ENCODE measurements at places on chromosomes 16 and 17. TPM values are rescaled to one million over a fixed set of nuclear protein-coding genes. Genes with fewer than 3 reads are reported as not detected.

DNA sequence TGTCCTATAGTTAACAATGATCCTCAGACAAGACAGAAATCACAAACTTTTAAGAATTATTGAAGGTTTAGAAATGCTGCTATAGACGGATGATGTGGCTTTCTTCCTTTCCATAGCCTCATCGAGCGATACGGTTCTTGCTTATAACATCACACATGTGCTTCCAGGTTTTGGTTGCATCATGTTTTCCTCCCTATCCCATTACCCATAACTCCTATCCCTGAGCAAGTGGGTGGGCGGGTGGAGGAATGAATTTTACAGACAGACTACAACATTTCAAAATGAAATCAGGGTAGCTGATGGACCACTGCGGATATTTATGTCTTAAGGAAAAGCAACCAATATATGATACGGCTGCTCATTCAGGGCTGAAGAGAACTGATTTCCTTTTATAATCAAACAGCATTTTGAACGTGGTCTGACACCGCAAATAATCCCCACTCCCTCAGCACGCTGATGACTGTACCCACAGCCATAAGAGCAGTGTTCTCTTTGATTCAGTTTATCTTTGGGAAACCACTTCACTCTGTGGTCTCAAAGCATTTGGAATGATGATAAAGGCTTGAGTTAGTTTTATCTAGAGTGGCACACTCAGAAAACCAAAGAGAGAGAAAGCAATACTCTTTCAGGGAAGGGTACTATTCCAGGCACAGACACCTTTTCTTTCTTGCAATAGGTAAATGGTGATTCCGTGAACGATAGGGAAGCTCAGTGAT lies 4.6 kb upstream of the AKTIP start:
- peak; percentile 13 for DNase-seq

DNA sequence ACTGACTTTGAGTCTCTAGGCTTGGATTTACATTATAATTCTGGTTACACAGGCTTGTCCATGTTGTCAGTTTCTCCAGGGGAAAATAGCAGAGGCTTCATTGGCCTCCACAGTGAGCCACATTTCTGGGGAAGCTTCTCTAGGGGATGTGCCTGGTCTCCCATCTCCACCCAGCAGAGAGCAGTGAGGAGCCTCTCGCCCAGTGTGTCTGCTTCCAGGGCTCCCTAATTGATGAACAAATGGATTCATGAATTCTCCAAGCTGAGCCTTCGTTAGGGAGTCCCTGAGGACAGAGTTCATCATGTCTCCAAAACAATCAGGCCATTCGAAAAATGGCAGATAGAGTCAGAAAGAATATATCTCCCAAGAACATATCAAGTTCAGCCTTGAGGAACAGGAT lies 162.4 kb upstream of the TOX3 start:
- DNase-seq, result no peak

- no peak for DNase-seq
Observed at GRCh38 chr17:78567991-78568390, 9.2 kb downstream of the DNAH17 start.

GRCh38 chr16:11339075-11339474 lies 6.2 kb upstream of the RMI2 start:
- DNase-seq, result no peak

DNA sequence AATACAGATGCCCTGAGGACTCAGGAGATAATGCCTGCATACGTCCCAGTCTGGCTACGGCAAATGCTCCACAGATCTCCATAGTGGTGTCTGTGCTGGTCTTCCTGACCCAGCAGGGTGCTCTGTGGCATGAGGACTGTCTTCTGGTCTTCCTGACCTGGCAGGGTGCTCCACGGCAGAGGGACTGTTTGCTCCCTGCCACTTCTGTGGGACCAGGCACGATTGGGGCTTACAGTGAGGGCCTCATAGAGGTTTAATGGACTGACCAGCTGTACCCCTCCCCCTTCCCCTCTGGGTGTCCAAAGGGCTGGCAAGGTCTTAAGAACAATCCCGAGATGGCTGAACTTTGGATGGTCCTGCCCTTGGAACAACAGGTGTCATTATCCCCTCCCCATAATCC lies 123.1 kb downstream of the C16orf78 start:
- no peak for DNase-seq

DNA sequence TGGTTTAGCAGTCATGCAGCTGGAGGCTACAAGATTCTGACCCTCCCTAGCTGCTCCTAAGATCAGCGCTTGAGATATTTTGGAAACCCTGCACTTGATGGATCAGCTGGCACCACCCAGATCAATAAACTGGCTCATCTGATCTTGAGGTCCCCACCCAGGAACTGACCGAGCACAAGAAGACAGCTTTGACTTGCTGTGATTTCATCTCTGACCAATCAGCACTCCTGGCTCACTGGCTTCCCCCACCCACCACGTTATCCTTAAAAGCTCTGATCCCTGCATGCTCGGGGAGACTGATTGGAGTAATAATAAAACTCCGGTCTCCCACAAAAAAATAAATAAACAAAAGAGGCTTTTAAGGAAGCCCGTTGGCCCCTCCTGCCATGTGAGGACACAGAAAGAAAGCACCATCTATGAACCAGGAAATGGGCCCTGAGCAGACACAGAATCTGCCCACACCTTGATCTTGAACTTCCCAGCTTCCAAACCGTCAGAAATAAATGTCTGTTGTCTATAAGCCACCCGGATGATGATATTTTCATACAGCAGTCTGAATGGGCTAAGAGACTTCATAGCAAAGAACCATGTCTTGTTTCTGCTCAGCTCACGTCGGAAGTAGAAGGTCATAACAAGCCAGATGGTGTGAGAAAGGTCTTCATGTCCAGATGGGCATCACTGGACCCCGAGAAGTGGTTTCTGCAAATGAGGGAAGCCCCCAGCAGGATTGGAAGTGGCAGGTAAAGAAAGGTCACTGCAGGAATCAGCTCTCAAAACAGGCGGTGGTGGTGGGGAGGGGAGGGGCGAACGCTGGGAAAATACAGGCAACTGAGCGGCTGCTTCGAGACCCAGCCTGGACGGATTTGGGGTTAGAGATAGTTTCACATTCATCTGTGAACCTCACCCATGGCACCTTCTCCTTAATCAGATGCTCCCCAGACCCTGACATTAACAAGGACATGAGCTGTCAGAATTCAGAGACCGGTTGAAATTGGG lies 19.8 kb upstream of the RPH3AL start:
- no peak for DNase-seq

- DNase-seq, result peak; percentile 49
Observed at GRCh38 chr16:85445064-85445778, 167.9 kb upstream of the GSE1 start.

DNA sequence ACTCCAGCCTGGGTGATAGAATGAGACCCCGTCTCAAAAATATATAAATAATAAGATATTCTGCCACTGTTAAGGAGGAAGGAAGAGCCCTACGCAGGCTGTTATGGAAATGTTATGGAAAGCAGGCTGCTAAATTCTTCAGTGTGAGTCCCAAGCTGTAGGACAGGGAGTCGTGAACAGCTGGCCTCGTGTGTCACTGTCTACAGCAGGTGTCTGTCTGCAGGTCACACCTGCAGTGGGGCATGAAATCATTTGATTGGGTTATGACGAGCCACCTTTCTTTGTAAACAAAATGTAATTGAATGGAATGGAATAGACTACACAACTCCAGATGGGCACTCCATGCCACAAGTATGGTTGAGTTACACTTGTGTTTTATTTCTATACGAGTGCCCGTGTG lies 15.6 kb upstream of the LITAF start:
- DNase-seq, result no peak

GRCh38 chr17:39834017-39834416 lies 30.1 kb downstream of the IKZF3 start:
- no peak for DNase-seq

- peak; percentile 51 for DNase-seq
Observed at GRCh38 chr17:10754109-10754508, 24.3 kb upstream of the TMEM220 start.

DNA sequence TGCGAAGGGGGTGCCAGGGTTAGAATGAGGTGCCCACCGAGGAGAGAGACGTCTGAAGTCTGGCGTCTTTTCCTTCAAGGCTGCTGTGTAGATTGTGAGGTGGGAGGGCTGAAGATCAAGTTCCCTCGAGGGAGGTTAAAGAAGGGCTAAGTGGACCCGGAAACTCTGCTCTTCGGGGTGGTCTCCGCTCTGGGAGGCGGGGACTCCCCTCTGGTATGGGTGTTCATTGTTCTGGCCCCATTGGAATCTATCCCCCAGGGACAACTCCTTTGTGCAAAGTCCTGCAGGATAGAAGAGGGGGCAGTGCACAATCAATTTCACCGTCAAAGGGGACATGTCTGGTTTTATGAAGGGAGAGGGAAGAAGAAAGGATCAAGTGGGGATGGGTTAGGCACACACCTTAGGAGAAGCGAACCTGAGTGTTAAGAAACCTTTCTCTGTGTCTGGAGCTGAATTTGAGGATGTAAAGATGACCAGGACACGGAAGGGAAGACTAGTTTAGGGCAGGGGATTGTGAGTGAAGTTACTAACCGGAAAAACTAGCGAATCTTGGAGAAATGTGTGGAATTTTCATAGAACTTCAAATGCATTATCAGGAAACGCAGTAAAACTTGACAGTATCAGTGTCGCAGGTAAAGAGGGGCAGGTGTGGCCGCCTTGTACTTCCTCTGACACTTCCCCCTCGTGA lies 809 bp upstream of the RAB34 start:
- DNase-seq, result no peak

PVALEF gene
- polyA plus RNA-seq, result not detected

CACNG5 gene
- polyA plus RNA-seq, result not detected
